Naive thymus-derived CD8-positive, alpha-beta T cell (primary cell): ENCODE measurements at places on chromosomes 1 and 21. TPM values are rescaled to one million over a fixed set of nuclear protein-coding genes. Genes with fewer than 3 reads are reported as not detected.

Gene PTPN14
- not detected for total RNA-seq

Gene C1orf185
- not detected for total RNA-seq

DNA sequence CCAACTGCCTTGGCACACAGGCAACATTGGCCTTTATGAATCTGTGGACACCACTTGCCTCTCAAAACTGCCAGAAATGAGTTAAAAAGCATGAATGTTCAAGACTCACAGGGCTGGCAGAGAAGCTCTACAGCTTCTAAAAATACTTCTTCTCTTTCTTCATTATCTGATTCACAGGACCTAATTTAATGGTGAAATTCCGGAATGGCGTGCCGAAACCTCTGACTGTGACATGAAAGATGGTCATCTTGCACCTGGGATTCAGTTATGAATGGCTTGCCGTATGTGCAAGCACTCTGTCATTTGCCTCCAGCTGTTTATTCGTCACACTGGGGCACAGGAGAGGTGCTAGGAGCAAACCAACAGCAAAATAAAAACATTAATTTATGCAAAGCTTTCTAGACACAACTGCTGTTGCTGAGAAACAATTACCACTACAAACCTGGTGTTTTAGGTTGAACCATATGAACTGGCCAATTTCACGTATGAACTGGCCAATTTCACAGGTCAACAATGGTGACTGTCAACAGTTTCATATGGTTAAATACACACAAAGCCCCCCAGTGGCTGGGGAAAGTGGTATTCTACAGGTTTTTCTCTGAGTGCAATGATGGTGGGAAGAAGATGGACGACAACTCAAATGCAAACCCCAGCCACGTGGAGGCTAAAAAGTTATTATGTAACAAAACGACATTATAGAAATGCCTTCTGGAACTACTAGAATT is 648.3 kb downstream of the KIF26B start:
- peaks cover 13% of the 10 kb centered on the region for H3K4me1 ChIP-seq
- no peaks in the 10 kb centered on the region for H3K27me3 ChIP-seq
- no peak overlapping the region for H3K4me3 ChIP-seq
- H3K36me3 ChIP-seq = peaks cover 25% of the 10 kb centered on the region

DNA sequence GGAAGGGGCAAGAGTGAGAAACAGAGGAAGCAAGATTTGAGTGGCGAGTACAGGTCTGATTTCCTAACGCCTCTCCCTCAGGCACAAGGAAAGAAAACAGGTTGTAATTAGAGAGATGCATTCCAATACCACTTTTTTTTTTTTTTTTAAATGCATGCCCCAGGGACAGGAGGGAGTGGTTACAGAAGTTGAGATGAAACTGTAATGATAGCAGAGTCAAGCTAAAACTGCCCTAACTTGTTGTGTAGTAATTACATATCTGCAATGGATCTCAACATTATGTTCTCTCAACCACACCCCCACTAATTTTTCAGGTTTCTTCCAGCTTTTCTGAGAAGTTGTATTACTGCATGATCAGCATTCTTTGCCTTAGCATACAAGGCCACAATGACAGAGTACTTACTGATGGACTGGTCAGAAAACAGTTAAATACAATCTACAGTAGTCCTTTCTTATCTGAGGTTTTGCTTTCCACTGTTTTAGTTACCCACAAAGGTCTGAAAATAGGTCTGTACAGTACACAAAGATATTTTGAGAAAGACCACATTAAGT is 5.5 kb downstream of the ETV3 start:
- H3K4me1 ChIP-seq = peaks cover 33% of the 10 kb centered on the region
- no peak for DNase-seq
- peak overlapping the region; percentile 61 for H3K27ac ChIP-seq
- H3K27me3 ChIP-seq = no peaks in the 10 kb centered on the region
- H3K4me3 ChIP-seq = no peak overlapping the region

Gene CNR2
- total RNA-seq = 1.1 TPM

- H3K4me1 ChIP-seq = no peaks in the 10 kb centered on the region
- H3K27ac ChIP-seq = no peak overlapping the region
- no peaks in the 10 kb centered on the region for H3K36me3 ChIP-seq
- H3K4me3 ChIP-seq = no peak overlapping the region
- H3K27me3 ChIP-seq = no peaks in the 10 kb centered on the region
Measured at GRCh38 chr1:216815260-216816131, 92.3 kb upstream of the ESRRG start.

Gene BEST4
- total RNA-seq = 2.2 TPM

Gene KRTAP13-3
- total RNA-seq = not detected

Gene MIXL1
- not detected for total RNA-seq

Gene OR2T35
- not detected for total RNA-seq

- H3K4me3 ChIP-seq = no peak overlapping the region
- H3K4me1 ChIP-seq = no peaks in the 10 kb centered on the region
- peaks cover 90% of the 10 kb centered on the region for H3K27me3 ChIP-seq
- H3K27ac ChIP-seq = no peak overlapping the region
- no peak for DNase-seq
Measured at GRCh38 chr1:38132681-38133080, 86.1 kb upstream of the POU3F1 start.

Gene PDZK1IP1
- total RNA-seq = not detected

DNA sequence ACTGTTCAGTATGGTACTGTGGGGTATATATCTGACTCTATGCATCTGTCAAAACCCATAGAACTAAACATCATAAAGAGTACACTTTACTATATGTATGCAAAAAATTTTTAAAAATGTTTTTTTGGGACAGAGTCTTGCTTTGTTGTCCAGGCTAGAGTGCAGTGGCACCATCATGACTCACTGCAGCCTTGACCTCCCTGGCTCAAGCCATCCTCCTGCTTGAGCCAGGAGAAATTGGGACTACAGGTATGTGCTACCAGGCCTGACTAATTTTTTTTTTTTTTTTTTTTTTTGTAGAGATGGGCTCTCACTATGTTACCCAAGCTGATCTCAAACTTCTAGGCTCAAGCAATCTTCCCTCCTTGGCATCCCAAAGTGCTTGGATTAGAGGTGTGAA is 11.5 kb downstream of the TRIT1 start:
- no peaks in the 10 kb centered on the region for H3K27me3 ChIP-seq
- no peak overlapping the region for H3K27ac ChIP-seq
- H3K4me3 ChIP-seq = no peak overlapping the region
- peaks cover 34% of the 10 kb centered on the region for H3K4me1 ChIP-seq

DNA sequence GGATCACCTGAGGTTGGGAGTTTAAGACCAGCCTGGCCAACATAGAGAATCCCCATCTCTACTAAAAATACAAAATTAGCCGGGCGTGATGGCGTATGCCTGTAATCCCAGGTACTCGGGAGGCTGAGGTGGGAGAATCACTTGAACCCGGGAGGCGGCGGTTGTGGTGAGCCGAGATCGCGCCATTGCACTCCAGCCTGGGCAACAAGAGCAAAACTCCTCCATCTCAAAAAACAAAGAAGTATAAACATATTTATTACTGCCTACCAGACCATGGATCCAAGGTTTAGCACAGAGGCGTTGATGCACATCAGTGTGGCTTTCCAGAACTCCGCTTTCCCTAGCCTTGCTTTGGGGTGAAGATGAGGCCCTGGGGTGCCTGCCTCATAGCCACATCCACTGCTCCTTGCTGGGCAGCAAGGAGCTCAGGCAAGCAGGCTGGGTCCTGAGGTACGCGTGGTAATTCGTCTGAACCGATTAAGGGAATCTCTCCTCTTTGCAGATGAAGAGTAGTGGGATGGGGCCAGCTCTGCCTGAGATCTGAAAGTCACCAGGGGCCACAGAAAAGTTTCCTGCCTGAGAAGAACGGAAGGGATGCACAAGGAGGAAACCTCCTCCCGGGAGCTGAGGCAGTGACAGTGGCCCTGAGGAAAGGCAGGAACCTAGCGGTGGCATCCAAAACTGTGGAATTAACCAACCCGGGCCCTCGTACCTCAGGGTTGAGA is 52.3 kb upstream of the LBR start:
- H3K36me3 ChIP-seq = no peaks in the 10 kb centered on the region
- no peaks in the 10 kb centered on the region for H3K27me3 ChIP-seq
- peaks cover 24% of the 10 kb centered on the region for H3K4me1 ChIP-seq
- H3K27ac ChIP-seq = no peak overlapping the region
- H3K4me3 ChIP-seq = no peak overlapping the region

DNA sequence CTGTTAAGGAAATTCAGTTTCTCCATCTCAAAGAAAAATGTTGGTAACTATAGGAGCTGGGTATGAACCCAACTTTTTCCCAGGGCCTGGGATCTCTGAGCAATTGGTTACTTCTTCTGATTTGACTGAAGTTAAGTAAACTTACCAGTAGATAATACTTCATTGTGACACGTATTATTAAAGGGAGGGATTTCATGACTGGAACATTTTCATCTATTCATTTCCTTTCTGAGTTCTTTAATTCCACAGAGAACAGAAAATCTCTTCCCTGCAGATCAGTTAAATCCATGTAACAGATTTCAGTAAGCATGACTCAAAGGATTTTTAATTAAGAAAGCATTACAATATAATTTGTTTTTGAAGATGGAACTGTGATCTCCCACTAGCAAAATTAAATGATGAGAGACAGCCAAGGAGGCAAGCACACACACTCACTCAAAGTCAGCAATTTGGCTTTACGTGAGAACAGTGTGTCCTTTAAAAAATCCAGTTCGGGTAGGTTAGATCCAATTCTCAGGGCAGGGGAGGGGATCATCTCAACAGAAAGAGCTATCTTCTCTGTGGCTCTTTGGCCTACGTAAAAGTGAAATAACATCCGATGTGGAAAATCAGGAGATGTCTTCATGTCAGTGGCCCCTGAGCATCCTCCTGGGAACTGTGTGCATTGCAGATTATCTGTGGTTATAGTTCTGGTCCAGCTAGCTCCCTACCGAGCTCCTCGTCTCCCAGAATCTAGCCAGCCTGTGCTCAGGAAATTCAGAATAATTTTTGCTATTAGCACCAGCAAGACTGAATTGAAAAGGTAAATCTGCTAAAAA is 10.8 kb upstream of the MYOC start:
- H3K36me3 ChIP-seq = no peaks in the 10 kb centered on the region
- H3K4me3 ChIP-seq = no peak overlapping the region
- DNase-seq = no peak

DNA sequence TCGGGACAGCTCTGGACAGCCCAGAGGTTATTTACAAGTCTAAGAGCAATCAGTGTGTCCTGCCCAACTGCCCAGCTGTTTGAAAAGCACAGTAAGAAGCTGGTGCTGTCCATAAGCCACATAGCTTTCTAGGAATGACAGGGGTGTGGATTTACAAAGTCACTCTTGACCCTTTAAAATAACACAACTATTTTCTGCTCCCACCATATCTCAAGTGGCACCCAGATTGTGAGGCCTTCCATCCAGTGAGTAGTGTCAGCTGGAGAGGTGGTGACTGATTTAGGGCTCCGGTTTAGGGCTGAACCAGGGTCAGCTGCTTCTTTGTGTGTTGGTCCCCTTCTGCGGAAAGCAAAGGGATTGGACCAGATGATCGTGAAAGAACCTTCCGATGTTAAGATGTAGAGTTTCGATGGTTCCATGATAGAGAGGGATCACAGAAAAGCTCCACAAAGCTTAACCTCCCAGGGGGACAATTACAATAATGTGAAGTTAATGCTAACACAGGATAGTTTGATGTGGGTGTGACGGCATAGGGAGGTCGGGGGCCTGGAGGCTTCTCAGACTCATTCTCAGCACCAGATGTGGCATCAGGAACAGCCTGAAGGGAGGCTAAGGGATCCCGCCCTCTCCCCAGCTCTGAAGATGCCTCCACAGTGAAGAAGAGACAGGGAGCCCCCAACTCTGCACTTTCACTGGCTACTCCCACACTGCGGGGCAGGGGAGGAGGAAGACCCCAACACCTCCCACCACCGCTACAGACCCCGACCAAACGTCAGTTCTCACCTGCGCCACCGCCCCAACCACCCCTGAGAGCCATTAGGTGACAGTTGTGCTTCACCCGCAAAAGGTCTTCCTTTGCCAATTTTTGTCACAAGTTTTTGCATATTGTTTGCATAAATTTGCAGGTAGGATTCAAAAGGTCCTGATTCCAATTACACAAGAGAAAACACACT is 40.6 kb downstream of the LRRC3 start:
- H3K27me3 ChIP-seq = peaks cover 12% of the 10 kb centered on the region
- peaks cover 8% of the 10 kb centered on the region for H3K36me3 ChIP-seq
- no peak for DNase-seq
